ENCODE measurements at places on chromosomes 7 and 10. TPM values are rescaled to one million over a fixed set of nuclear protein-coding genes. Genes with fewer than 3 reads are reported as not detected.
A peak's percentile ranks its signal among the peaks of the same experiment; 100 is the strongest.

DNA sequence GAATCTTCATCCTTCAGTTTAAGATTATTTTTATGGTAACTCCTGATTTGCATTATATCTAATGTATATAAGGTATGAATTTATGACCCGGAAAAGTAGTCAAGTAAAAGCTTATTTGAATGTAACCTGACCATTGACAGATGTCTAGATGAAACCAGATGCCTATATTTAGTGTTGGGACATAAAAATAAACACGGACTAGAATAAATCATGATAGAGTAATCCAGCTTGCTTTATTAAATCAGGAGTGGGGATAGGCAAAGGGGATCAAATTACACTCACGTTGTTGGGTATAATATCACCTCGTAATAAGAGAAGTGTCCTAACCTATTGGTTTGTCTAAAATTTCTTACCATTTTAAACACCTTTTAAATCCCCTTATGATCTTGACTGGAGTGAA is 244.6 kb downstream of the AGMO start:
- DNase-seq, result no peak
- H3K27ac ChIP-seq, result no peak overlapping the region
- H3K36me3 ChIP-seq, result no peaks in the 10 kb centered on the region
- H3K4me1 ChIP-seq, result no peaks in the 10 kb centered on the region
- no peak overlapping the region for H3K4me3 ChIP-seq
- no peaks in the 10 kb centered on the region for H3K27me3 ChIP-seq

GRCh38 chr7:114502454-114503254 is 88.0 kb downstream of the FOXP2 start:
- H3K4me3 ChIP-seq, result no peak overlapping the region
- H3K27me3 ChIP-seq, result no peaks in the 10 kb centered on the region
- no peaks in the 10 kb centered on the region for H3K4me1 ChIP-seq
- no peak overlapping the region for H3K27ac ChIP-seq
- no peaks in the 10 kb centered on the region for H3K36me3 ChIP-seq
- DNase-seq, result no peak

GRCh38 chr7:143363016-143363937 is 764 bp upstream of the FAM131B start:
- peaks cover 6% of the 10 kb centered on the region for H3K4me1 ChIP-seq
- H3K27ac ChIP-seq, result no peak overlapping the region
- DNase-seq, result no peak
- H3K36me3 ChIP-seq, result no peaks in the 10 kb centered on the region

DNA sequence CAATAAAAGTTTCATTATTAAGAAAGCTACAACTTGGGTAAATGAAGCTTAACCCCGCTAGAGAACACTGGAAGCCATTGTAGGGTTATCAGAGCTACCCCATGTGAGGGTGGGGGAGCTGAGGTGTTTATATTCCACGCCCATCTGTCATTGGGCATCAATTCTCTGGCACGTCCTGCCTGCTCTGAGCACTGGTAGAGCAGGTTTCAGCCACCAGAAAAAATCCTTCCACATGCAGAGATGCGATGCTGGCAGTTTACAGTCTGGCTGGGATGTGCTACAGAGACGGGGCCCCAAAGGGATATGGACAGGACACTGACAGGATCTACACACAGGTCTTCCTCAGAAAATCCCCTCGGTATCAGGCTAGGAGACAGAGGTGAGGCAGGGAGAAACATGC is 15.9 kb upstream of the RAPGEF5 start:
- H3K27ac ChIP-seq, result no peak overlapping the region
- no peaks in the 10 kb centered on the region for H3K27me3 ChIP-seq
- no peak overlapping the region for H3K4me3 ChIP-seq
- DNase-seq, result no peak
- H3K36me3 ChIP-seq, result no peaks in the 10 kb centered on the region
- no peaks in the 10 kb centered on the region for H3K4me1 ChIP-seq

DNA sequence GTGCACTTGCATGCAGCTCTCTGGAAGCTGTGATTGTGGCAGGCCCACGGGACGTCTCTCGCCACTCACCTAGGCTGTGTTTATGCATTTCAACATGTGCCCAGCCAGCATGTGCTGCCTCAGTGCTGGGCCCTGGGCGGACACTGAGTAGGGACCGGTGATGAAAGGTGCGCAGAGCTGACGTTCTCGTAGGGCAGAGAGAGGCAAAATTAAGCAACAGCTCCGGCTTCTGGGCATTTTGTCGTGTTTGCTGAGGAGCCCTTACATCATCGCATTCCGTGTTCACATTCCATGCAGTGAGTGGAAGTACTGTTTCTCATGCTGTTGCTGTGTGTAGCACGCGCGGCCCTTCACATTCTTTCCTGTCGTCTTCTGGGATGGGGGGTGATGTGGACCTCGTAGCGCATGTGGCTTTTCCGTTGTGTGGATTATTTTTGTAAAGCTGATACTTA is 50.5 kb downstream of the PRF1 start:
- H3K4me3 ChIP-seq, result no peak overlapping the region
- no peaks in the 10 kb centered on the region for H3K36me3 ChIP-seq

DNA sequence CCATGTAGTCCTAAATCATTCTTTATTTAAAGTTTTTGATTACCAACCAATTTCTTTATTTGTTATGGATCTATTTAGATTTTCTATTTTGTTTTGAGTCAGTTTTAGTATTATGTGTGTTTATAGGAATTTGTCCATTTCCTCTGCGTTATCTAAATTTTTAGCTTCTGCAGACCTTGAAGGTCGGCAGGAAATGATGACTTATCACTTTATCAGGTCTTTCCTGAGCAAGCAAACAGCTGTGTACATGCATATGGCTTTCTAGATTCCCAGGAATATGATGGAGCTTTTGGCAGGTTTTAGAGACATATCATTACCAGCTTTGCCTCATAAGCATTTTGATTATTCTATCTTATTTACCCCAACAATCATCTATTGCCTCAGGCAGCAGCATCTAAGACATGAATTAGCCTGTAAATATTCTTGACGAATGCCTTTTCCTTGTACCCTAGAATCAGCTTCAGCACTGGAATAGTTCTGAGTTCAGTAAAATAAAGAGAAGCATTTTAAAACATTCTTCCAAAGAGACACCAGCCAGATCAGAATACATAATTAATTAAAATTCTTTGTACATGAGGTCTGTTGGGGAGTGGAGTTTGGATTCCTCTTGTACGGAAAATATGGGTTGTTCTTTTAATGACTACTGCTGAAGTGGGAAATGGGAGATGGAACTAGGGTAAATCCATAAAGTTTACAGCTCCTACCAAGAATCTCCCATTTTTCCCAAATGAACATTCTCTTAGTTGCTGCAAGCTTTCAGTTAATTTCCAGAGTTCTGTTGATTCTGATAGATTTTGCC is 408.8 kb upstream of the SEMA3C start:
- H3K27ac ChIP-seq, result no peak overlapping the region
- H3K4me1 ChIP-seq, result no peaks in the 10 kb centered on the region
- no peak for DNase-seq
- H3K27me3 ChIP-seq, result no peaks in the 10 kb centered on the region
- no peaks in the 10 kb centered on the region for H3K36me3 ChIP-seq

MSS51 gene
- polyA plus RNA-seq, result 0.18 TPM

NIPSNAP2 gene
- 38.0 TPM for polyA plus RNA-seq

SAMD9L gene
- polyA plus RNA-seq, result 28.2 TPM

GRCh38 chr7:46774515-46774914 is 807.4 kb downstream of the TNS3 start:
- H3K36me3 ChIP-seq, result no peaks in the 10 kb centered on the region
- H3K4me1 ChIP-seq, result no peaks in the 10 kb centered on the region
- no peaks in the 10 kb centered on the region for H3K27me3 ChIP-seq
- no peak for DNase-seq
- H3K4me3 ChIP-seq, result no peak overlapping the region

DNA sequence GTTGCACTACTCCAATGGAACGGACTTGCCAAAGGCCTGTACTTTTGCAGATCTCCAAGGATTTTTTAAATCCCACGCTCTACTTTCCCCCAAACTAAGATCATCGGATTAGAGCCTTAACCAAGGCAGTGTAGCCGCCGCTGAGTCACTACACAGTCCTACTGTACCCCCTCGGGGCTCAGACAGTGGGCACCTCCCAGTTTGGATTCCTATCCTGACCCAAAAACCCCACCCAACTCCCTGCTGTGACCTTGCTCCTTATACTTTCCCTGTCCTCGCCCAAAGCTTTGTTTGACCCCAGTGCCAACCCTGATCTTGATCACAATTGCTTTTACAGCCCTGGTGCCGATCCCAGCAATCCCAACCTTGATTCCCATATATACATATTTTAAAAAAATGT is 17.5 kb upstream of the PLAU start:
- no peak for DNase-seq
- H3K4me1 ChIP-seq, result no peaks in the 10 kb centered on the region
- H3K36me3 ChIP-seq, result no peaks in the 10 kb centered on the region
- H3K27ac ChIP-seq, result no peak overlapping the region
- H3K27me3 ChIP-seq, result no peaks in the 10 kb centered on the region
- H3K4me3 ChIP-seq, result no peak overlapping the region

DNA sequence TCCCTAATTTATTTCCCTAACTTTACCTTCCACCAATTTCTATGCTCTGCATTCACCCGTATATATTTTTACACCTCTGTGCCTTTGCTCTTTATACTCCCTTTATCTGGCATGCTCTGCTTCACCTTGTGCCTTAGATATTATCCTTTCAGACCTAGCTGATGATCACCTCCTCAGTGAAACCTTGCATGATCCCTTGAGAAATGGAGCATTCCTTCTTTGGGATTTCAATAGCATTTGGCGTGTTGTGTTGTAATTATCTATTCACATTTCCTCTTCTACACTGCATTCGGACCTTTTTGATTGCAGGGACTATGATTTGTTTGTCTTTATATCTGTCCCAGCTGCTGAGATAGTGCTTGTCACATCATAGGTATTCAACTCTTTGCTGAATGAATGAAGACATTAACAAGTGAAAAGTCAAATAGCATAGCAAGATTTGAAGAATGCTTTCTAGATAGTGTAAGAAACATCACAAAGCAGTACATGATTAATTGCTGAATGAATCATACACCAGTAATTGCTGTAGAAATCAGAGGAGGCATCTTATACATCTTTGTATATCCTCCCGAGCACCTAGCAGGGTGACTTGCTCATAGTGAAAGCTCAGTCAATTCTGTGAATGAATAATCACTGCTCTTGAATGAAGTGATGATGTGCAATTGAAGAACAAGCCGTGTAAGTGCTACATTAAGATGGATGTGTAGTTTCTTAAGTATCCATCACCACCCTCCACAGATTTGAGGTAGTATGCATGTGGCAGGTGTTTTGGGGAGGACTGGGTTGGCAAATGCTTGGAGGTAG is 2.0 kb upstream of the TM9SF3 start:
- H3K27me3 ChIP-seq, result no peaks in the 10 kb centered on the region
- DNase-seq, result no peak
- H3K27ac ChIP-seq, result peak overlapping the region; percentile 100
- H3K4me1 ChIP-seq, result peaks cover 14% of the 10 kb centered on the region
- H3K36me3 ChIP-seq, result no peaks in the 10 kb centered on the region

Data from naive thymus-derived CD4-positive, alpha-beta T cell (primary cell).